ENCODE measurements at places on chromosomes 16 and 17.
A peak's percentile ranks its signal among the peaks of the same experiment; 100 is the strongest.

DNA sequence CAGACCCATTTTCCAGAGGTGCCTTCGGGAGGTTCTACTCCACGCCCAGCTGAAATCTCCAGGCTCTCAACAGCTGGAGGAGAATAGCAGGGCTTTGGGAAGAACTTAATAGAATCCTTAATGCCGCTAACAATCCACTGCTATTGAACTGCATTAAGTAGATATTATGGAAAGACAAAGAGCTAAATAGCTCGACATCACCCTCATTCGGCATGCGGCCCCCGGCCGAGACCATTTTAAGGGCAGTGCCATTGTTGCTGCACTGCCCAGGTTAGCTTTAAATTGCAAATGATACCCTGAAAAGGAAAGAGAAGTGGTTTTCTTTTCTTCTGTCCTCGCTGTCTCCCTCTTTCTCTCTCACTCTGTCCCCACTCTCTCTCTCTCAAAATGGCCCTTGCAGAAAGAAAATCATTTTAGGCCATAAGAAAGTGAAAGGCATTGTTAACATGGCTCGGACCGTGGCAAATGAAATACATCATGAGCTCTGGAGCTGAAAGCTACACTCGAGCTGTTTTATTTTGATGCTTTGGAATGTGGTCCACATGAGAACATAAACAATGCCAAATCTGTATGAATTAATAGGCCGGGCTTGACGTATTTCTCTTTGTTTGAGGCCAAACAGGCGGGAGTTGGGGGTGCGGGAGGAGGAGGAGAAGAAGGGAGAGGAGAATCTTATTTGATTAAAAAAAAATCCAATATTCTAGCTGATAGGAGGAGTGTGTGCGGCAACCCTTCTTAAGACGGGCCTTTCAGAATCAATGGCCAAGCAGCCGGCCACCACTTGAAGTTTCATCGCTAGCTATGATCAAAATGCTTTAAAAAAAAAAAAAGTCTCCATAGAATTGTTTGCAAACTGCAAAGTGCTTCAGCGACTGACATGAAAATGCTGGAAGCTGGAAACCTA lies 298.8 kb upstream of the IRX3 start:
- DNase-seq: no peak

DNA sequence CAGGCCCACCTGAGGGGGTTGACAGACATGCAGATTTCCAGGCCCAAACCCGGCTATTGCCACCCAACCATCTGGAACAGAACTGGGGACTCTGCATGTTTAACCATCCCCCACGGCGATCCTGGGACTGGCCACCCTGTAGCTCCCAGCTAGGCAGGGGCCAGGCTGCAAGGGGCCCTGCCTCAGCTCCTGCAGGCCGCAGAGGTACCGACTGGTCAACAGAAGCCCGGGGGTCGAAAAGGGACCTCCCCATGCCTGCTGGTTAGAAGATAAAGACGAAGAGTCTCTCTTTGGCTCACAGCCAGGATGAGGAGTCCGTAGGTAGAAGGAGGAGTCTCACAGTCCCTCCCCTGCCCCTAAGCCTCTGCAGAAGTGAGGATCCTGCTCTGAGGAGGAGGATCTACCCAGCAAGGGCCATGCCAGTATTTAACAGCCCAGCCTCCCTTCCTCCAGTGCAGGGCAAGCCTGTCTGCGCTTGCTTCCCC lies 223.4 kb upstream of the TNRC6C start:
- DNase-seq: peak; percentile 21

GRCh38 chr17:82444284-82444893 lies 6.2 kb downstream of the CYBC1 start:
- no peak for DNase-seq

GRCh38 chr17:60039847-60040442 lies 38.8 kb downstream of the HEATR6 start:
- DNase-seq: no peak

- DNase-seq: no peak
Measured at GRCh38 chr17:55175788-55176427, 88.9 kb upstream of the HLF start.

GRCh38 chr17:79975498-79976134 lies 60.1 kb downstream of the TBC1D16 start:
- peak; percentile 1 for DNase-seq

DNA sequence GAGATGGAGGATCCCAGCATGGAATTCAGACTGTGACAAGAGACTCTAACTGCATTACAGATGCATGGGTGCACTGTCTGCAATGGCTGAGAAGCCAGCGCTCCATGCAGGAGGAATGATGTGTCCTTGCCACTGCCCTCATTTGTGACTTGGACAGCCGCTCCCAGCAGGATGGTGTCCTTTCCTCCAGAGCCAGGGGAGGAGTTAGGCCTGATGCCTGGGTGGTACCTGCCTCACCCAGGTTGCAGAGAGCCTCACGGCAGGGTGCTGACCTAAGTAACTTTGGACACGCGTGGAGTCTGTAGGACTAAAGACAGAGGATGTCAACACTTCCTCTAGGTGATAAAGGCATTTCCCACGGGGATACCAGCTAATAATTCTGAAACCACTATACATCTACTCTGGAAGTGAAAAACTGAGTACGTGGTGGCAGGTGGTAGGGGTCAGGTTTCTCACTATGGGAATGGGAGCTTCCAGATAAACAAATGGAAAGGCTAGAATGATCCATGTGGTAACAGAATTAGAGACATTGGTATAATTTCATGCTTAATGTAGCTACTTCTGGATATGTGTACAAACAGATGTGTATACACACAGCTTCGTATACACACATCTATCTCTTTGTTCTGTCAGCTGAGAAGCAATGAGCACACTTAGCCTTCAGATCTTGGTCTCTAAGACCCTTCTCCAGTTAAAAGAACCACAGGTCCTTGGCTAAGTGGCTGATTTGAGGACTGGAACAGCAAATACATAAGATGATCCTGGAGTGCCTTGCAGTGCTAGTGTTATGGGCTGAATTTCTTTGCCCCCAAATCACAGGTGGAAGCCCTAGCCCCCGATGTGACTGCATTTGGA lies 13.7 kb upstream of the CSNK1D start:
- DNase-seq: no peak

- DNase-seq: peak; percentile 59
Measured at GRCh38 chr17:43667947-43668348, 6.2 kb upstream of the MEOX1 start.

GRCh38 chr17:27565874-27566670 lies 64.9 kb upstream of the LGALS9 start:
- DNase-seq: no peak

- DNase-seq: no peak
Measured at GRCh38 chr17:32732900-32733299, 144.0 kb downstream of the MYO1D start.
